Inflammatory macrophage (primary cell): ENCODE measurements at places on chromosomes 2 and 18.

- DNase-seq: no peak
These were observed 101.2 kb upstream of the GALNT13 start for GRCh38 chr2:153770359-153770991.

GRCh38 chr2:47004905-47005495, 89.4 kb upstream of the MCFD2 start:
- no peak for DNase-seq

DNA sequence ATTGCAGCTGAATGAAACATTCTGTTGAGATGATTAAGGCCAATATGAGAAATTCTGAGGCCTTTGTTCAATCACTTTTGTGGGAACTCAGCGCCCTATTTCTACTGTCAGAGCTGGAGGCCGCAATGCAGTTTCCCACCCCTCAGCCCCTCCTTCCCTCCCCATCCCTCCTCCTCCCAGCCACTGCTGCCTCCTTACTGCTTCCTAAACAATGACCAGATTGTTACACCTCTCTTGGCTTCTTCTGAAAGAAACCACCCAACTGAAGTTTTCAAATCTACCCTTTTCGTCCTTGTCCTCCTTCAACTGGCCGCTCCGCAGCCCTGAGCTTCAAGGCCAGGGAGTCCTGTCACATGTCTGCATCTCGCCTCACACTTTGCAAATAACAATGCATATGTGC, 36.7 kb upstream of the MAPK4 start:
- DNase-seq: no peak

GRCh38 chr2:180876506-180876905, 103.9 kb upstream of the UBE2E3 start:
- no peak for DNase-seq

GRCh38 chr2:60515721-60516226, 37.7 kb downstream of the BCL11A start:
- peak; percentile 96 for DNase-seq

DNA sequence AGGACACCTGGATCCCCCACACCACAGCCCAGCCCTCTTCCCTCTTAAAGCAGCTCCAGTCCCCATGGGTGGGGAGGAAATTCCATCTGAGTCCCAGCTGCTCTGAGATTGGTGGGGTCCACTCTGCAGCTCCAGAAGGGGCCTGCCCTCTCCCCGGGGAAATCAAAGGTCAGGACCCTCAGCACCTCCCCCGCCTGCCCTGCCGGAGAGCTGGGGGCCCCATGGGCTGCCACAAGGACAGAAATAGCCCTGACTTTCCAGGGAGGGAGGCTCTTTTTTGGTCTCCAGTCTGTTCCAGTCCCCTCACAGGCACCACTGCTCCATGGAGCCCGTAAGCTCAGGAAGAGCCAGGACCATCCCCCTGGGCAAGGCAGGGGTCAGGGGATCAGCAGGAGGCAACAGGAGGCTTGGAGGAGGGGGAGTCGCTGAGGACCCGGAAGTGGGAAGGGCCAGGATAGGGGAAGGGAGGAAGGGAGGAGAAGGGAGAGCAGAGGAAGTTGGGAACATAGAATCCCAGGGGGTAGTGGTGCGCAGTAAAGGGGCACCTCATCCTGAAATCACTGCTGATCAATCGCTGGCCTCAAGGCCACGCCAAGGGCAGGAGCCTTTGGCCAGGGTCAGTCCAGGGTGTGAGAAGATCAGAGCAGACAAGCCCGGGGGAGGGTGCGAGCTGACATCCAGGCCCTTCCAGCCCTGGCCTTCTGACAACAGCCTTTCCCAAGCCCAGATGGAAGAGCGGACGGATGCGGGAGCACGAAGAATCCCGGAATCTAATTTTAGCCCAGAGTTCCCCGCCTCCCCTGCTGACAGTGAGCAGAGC, 7.6 kb downstream of the ADRA2B start:
- no peak for DNase-seq

DNA sequence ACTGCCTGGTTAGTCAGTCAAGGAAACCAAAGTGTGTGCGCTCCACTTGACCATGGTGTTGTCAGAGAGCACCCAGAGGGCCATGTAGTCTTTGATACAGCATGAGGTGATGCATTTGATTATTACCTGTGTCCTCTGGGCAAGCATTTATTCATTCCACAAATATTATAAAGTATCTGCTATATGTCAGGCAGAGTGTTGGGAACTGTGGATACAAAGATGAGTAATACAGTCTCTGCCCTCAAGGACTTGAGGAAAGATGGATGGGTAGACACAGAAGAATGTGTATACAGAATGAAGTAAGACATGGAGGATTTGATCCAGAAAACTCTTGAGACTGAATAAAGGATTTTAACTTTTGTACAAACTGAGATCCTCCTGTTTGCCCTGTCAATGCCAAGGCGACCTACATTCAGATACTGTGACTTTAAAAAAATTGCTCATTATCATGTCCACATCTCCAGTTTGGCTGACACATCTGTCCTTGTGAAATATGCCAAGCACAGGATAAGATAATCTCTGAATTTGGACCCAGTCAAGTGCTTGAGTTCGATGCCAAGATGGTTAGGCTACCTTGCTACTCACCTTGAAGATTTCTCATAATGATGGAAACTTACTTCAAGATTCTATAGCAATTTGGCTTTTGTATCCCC, 50.8 kb downstream of the ACYP2 start:
- DNase-seq: no peak

GRCh38 chr2:43879261-43879660, 40.5 kb downstream of the ABCG8 start:
- no peak for DNase-seq

- DNase-seq: no peak
These were observed 819 bp upstream of the NCOA1 start for GRCh38 chr2:24490181-24490689.

GRCh38 chr2:189439342-189439741, 1.9 kb upstream of the WDR75 start:
- no peak for DNase-seq

DNA sequence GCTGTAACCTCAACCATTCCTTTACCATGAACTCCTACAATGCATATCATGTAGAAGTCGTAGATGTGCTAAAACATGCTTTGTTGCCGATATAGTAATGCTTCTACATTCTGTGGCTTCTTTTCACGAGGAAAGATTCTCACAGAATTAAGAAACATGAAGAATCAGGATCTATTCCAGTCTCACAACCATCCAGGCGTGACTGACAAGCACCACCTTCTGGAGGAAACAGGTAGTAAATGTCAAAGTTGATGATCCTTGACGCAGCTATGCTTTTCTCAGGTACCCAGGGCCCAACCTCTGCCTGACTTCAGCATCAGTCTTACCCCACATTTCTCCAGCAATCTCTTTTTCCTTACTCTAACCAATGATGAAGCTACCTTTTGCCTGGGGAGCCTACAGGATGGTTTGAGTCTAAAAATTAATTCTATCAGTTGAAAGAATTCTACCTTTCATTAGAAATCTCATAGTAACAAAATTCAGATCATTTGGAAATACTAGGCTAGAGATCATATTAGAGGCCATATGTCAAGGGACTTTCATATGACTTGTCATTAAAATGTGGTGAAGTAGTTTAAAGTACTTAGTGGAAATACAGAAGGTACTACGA, 123.3 kb upstream of the RND3 start:
- DNase-seq: no peak

DNA sequence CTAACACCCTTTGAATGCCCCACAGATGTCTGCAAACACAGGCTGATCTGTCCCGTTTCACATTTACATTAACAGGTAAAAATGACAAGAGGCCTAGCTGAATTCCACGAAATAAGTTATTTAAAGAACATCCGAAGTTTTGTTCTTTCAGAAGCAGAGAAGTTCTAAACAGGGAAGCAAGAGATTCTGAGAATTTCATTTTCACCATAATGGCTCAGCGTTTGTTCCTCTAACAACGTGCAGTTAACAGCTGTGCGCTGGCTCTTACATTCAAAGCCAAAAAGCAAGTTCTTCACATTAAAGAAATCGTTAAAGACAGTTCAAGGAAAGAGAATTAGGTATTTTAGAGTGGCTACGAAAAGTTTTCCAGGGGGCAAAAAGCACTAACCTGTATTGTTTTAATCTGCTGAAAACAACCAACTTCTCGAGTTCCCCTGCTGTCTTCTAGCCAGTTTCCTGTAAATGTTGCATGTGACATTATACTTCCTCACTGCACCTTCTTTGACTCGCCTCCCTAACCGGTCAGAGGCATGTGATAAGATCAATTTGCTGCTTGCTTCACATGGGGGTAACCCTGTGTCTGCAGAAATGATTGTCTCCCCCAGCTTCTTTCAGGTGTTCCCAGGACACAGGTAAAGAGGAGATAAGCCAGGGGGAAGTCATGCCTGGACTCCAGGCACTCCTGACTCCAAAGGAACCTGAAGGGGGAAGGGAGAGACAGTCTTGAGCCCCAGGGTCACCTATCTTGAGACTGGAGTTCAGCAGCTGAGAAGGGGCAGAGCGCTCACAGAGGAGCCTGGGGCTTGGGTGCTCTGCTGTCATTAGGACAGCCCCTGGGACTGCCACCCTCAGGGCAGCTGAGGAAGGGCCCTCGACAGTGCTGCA, 36.8 kb upstream of the WIPF1 start:
- DNase-seq: peak; percentile 77

- DNase-seq: no peak
These were observed 176.1 kb downstream of the IKZF2 start for GRCh38 chr2:212975333-212975732.

DNA sequence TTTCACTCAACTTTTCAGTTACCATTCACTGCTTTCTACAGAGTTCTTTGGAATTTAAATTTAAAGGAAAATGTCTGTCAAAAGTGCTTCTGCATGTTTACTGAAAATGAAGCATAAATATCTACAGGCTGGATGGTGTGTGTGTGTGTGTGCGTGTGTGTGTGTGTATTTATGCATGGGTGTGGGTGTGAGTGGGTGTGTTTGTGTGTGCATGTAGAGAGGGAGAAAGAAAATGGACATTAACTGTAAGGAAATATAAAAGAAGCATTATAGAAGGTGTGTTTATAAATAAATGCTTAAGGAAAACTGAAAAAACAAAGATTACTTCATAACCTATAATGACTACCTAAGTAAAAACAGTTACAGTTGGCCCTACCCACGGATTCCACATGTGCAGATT, 43.2 kb downstream of the FANCL start:
- no peak for DNase-seq

DNA sequence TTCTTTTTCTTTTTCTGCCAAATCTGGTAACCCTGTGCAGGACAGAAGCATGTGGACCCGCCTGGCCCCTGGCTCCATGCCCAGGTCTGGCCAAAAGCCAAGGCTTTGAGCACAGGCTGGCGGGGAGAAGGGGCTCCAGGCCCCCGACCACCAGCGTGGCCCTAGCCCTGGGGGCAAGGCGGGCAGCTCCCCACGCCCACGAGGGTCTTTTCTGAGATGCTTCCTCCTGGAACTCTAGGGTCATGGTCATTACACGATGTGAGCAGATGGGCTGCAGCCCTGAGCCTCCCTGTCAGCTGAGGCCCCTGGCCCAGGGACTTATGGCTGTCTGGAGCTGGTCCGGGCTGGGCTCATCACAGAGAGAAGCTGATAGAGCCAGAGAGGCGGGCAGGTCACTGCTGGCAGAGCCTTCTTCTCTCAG, 5.7 kb upstream of the OTOS start:
- no peak for DNase-seq

DNA sequence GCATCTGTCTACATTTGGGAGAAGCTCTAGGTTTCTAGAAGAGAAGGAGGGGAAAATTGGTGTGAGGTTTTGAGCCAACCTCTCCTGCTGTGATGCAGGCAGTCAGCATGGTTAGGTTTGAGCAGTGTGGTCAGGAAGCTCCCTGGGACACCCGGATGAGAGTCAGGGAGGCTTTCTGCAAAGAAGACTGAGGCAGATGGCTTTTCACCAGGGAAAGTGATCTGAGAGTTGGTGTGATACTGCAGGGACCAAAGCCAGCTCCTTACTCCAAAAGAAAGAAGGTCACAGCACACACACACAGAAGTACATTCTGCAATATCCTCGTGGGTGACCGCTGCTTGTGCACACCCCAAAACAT, 75.8 kb upstream of the BCL11A start:
- no peak for DNase-seq

GRCh38 chr2:12776521-12776961, 59.8 kb downstream of the TRIB2 start:
- DNase-seq: no peak

GRCh38 chr2:85436836-85437487, 18.4 kb downstream of the SH2D6 start:
- no peak for DNase-seq

DNA sequence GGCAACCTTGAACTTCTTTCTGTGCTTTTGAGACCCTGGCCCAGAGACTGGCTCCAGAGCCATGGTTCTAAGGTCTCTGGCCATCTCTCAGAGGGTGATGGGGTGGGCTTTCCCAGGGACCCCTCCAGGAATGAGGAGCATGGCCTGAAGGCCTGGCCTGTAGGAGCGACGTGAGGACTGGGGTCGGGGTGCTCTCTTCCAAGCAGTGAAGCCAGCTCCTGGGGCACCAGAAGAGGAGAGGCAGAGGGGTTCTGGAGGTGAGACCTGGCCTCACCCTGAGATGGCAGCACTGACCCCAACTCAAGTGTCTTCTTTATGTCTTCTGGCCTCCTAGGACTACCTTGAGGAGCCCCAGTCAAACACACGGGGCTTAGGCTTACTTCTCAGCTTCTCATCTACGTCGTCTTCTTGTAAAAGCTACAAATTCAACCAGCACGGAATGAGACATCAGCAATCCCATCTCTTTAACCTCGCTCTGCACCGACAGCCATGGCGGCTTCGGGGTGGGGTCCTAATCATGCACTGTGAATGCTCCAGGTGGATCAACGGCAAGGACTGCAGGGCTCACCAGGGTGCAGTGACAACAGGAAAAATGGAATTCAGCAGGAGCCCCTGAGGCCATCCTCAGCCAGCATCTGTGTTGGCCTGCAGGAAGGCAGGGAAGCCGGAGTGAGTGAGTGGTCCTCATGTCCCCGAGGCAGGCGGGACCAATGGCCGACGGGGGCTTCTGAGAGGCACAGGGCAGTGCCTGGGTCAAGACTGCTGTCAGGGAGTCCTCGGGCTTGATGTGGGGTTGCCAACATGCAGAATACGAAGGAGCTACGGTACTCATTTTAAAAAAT, 214.1 kb downstream of the HDAC4 start:
- no peak for DNase-seq

DNA sequence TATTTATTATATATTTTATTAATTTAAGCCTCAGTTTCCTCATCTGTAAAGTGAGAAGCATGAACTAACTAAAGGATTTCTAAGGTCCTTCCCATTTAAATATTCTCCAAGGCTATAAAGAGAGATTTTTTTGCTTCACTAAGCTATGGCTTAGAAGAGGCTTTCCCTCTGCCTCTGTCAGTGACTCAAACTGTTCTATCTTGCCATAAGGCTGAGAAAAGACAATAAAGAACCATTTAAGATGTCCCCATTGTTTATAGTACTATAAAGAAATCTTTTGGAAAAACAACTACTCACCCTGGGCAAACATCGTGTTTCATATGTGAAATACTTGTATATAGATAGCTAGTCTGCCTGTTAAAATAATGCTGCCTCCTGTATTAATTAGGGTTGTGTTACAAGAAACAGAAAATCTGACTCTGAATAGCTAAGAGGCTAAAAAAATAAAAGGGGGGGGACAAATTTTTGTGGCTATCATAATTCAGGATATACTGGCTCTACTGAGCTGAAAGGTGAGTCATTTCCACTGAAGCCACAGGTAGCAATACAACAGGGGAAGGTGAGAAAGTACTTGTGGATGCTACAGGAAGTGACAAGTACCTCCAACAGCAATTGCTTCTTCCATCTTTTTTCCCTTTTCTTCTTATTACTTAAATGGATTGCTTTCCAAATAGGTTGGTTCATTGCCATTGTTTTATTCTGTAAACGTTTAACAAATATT, 25.4 kb downstream of the EPHA4 start:
- no peak for DNase-seq
